ENCODE measurements at places on chromosomes 16 and 17.
A peak's percentile ranks its signal among the peaks of the same experiment; 100 is the strongest.

DNA sequence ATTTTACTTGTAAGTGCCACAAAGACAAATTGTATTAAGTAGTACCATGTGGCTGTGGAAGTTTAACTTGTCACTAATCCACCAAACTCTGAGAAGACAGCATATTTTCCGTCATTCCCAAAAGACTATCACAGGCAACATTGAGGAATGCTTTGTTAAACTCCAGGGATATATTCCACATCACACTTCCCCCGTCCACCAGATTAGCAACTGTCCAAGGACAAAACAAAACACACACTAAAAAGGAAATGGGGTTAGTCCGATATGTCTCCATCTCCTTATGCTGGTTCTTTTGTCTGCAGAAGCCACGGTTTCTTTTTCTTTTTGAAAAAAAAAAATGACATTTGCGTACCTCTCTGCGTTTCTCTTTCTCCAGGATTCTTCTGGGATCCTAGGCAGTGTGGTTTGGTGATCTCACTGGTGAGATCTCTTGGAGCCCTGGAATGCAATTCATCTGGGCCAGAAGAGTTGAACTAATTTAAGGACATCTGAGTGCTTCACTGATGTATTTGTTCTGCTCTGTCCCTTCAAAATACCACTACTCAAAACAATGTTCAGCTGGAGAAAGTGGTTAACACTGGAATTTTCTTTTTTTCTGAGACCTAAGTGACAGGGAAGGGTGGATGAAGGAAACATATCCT is 40.6 kb downstream of the PRKCB start:
- no peak for DNase-seq

- DNase-seq, result no peak
Measured at GRCh38 chr17:74012465-74012864, 191.0 kb upstream of the RPL38 start.

GRCh38 chr16:88649924-88650748 is 717 bp downstream of the CYBA start:
- DNase-seq, result peak; percentile 58

GRCh38 chr17:40209404-40210093 is 9.6 kb upstream of the WIPF2 start:
- no peak for DNase-seq

DNA sequence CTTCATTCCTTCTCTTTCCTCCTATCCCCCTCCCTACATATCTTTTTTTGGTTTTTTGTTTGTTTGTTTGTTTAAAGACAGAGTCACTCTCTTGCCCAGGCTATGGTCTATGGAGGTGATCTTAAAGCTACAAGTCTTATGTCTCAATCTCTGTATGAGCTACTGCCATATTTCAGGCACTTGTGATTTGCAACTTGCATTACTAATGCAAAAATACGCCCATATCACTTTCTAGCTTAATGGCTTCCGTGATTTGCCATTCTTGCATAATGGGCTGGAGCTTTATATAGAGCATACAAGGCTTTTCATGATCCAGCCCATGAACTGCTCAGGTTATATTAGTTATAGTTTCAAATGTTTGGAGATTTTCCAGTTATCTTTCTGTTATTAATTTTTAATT is 7.5 kb downstream of the CFAP97D1 start:
- no peak for DNase-seq

- DNase-seq, result no peak
Measured at GRCh38 chr17:41524261-41524660, 3.8 kb downstream of the KRT19 start.

DNA sequence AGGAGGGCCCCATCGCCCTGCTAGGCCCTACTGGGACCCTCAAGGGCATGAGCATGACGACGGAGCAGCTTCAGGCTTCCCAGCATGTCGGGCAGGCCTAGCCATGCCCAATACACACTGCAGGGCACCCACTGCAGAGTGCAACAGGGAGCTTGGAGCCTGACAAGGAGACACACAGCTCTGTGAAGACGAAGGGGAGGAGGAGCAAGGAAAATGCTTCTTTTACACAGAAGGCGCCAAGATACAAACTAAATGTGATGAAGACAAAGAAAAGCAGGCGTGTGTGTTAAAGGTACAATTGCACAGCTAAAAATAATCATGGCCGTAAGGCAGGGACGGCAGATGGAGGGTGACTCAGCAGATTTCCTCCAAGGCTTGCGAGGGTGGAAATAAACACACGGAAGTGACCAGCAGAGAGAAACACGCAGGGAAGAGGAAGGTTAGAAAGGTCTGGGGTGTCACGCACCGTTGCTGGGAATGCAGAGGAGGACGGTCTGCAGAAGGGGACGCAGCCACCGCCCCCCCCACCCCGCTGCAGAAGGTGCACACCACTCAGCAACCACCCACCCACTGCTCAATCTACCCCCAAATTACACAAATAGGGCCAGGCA is 108.5 kb downstream of the ZNF778 start:
- no peak for DNase-seq

DNA sequence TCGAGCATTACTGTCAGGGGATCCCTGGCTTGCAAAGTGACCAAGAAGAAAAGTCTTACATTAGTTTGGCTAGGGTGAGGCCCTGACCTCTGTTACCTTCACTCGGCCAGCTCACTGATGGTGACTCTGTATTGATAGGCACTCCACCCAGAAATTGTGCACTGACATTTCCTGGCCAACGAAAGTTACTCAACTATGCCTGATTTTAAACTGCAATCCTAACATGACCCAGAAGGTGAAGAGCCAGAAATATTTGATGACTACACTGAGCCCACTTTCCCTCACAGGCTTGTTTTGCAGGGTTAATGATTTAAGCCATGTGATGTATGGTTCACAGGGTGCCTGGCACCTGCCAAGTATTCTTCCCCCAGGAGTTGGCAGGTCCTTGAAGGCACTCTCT is 208.2 kb upstream of the MAF start:
- no peak for DNase-seq

DNA sequence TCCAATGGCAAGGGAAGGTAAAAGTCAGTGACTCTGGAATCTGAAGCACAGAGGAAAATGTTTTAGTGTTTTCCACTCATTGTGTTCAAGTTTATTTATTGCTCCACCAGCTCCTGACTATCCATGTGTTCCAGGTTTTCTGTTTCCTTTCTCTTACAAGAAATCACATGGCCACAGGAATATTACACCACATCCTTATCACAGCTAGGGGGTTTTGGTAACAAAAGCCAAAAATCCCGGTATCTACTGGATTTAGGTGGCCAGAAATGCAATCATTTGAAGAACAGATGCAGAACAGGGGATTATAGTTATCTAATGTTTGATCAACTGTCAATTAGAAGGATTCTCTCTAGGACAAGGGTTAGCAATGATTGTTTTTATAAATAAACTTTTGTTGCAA is 47.9 kb downstream of the STH start:
- no peak for DNase-seq

- no peak for DNase-seq
Measured at GRCh38 chr17:80395402-80396151, 19.4 kb upstream of the ENDOV start.

DNA sequence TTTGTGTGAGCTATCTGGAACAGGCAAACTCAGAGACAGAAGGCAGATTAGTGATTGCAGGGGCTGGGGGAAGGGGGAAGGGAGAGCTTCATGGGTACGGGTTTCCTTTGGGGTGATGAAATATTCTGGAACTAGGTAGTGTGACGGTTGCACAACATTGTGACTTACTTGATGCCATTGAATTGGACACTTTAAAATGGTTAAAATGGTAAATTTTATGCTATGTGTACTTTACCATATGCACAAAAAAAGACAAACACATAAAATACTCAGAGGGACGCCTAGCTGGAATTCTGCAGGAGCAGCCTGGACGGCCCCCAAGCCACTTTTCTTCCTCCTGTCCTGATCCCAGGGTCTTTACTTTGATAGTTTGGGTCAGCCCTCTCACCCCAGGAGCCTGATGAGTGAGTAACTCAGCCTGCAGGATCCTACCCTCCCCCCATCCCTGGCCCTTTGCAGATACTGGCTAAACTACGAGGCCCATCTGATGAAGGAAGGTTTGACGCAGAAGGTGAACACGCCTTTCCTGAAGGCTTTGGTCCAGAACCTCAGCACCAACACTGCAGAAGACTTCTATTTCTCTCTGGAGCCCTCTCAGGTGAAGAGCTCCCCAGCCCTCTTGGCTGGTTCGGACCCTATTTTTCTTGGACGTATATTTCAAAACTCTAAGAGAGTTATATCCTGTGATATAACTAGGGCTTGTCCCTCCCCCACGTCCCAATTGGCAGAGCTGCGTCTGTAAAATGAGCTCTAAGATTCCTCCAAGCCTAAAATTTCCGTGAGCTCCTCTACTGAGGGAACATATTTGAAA is 7.8 kb downstream of the ADGRG3 start:
- peak; percentile 20 for DNase-seq

GRCh38 chr16:74480150-74481029 is 59.1 kb upstream of the CLEC18B start:
- peak; percentile 36 for DNase-seq

- DNase-seq, result peak; percentile 25
Measured at GRCh38 chr17:47707056-47707804, 13.3 kb downstream of the TBKBP1 start.

DNA sequence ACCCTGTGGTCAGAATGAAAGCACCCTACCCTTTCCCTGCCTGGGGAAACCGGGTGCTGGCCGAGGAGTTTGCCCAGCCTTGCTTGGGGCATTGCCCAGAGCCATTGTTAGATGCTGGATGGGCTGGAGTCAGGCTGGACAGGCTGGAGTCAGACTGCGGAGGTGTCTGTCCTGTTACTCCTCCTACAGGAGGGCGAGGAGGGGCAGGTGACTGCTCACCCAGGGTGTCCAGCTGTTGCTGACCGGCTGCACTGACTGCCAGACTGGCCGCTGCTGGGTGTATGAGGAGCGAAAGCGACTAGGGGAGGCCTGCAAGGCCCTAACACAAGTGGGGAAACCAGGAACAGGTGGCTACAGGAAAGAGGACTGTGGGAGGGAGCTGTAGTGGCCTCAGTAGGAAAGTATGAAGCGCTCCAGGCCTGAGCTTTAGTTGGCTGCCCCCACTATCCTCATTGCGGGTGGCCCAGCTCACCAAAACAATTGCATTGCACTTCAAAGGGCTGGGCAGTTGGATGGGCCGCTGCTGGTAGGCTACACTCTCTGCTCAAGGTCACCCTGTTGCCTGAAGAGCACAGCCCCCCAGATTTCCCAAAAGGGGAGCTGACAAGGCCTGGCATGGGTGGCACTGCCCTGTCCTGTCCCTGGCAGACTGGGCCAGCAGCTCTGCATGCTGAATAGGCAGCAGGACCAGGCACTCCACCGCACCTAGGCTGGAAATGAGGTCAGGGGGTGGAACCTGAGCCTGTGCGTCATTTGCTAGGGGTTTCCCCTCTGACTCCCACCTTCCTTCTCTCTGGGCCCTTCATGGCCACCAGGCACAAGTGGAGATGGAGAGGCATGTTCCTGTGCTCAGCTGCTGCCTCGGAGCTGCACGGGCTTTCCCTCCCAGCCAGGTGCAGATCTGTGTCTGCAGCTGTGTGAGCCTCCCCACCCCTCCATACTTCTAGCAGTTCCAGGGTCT is 18.4 kb downstream of the LDHD start:
- no peak for DNase-seq

GRCh38 chr17:57099165-57099564 is 14.1 kb downstream of the AKAP1 start:
- DNase-seq, result no peak

DNA sequence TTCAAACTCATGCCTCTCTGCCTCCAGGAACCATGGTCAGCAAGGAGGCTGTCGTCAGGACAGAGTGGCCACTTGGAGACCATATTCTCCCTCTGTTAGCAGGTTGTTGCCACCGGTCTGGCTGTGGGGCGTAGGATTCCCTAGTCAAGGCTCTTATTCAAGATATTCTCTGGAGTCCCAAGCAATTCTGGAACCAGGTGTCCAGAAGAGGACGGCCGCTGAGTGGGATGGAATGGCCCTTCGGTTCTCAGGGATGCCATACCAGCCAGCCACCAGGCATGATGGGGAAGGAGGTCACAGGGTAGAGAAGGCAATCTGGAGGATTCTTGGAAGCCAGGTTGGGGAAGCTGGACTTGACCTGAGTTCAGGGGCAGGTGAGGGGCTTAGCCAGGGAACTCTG is 173.5 kb downstream of the GSG1L start:
- no peak for DNase-seq

GRCh38 chr16:81008505-81008789 is 1.4 kb downstream of the CENPN start:
- no peak for DNase-seq

- DNase-seq, result peak; percentile 62
Measured at GRCh38 chr16:78503602-78504001, 404.1 kb downstream of the WWOX start.

Data from heart left ventricle (tissue), 16 donors.